Activated naive CD8-positive, alpha-beta T cell treated with anti-CD3 and anti-CD28 coated beads, Interleukin-2, amount 10 ng/mL, durations not matched to agents 7 days and 5 days (primary cell): ENCODE measurements at places on chromosomes 2 and 18. TPM values are rescaled to one million over a fixed set of nuclear protein-coding genes. Genes with fewer than 3 reads are reported as not detected.

MAP4K3 gene
- 12.1 TPM for total RNA-seq

RAX gene
- total RNA-seq: not detected

PDE1A gene
- not detected for total RNA-seq

PDE11A gene
- total RNA-seq: not detected

NPHP1 gene
- total RNA-seq: 0.72 TPM

COL4A4 gene
- not detected for total RNA-seq

DNA sequence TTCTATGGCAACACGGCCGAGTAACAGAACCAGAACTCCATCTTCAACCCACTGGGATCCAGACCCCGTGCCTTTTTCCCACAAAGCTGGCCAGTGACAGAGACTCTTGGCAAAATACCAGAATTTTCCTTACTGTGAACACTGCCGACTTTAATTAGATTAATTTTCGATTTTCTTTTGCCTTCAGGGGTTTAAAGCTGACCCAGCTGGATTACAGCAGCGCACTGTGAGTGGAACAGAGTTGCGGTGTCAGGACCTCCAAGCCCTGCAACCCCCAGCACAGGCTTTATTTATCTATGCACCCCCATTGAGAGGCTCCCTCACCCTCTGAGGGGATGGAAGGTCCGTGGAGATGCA is 36.4 kb downstream of the CTIF start:
- no peaks in the 10 kb centered on the region for H3K4me1 ChIP-seq
- no peak overlapping the region for H3K27ac ChIP-seq
- no peak for DNase-seq
- peaks cover 1% of the 10 kb centered on the region for H3K27me3 ChIP-seq
- H3K36me3 ChIP-seq: no peaks in the 10 kb centered on the region
- no peak overlapping the region for H3K4me3 ChIP-seq

DNA sequence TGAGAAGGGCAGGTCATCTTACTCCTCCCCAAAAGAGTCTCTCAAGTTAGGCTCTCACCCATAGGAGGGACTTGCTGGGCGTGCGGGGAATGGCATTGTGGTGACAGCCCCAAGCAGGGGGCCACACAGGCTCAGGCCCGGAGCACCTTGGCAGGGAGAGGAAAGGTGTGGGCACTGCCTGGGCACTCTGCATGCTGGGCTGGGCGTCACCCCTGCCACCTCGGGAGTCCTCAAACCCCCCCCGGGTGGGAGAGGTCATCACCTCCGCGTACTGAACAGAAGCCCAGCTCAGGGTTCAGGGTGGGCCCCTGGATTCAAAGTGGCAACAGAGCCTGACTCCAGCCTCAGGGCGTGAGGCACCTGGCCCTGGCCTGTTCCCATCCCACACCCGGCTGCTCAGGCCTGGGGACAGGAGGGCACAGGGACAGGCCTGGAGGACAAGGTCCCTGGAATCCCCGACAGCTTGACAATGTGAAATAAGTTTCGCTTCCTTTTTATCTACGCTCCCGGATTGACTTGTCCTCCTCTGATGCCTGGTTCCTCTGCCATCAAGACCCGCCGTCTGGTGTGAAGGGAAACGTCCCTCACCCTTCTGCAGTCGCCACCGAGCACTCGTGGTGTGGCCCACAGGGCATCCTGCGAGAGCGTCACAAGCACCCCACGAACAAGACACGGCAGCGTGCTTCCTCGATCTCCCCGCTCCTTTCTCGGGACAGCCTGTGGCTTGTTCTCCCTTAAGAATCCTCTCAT is 97.8 kb downstream of the HDAC4 start:
- no peaks in the 10 kb centered on the region for H3K27me3 ChIP-seq
- peak overlapping the region; percentile 64 for H3K27ac ChIP-seq
- H3K4me3 ChIP-seq: no peak overlapping the region

GRCh38 chr2:239917125-239917956 is 107.8 kb downstream of the NDUFA10 start:
- no peak for DNase-seq
- no peaks in the 10 kb centered on the region for H3K27me3 ChIP-seq
- no peak overlapping the region for H3K27ac ChIP-seq

DNA sequence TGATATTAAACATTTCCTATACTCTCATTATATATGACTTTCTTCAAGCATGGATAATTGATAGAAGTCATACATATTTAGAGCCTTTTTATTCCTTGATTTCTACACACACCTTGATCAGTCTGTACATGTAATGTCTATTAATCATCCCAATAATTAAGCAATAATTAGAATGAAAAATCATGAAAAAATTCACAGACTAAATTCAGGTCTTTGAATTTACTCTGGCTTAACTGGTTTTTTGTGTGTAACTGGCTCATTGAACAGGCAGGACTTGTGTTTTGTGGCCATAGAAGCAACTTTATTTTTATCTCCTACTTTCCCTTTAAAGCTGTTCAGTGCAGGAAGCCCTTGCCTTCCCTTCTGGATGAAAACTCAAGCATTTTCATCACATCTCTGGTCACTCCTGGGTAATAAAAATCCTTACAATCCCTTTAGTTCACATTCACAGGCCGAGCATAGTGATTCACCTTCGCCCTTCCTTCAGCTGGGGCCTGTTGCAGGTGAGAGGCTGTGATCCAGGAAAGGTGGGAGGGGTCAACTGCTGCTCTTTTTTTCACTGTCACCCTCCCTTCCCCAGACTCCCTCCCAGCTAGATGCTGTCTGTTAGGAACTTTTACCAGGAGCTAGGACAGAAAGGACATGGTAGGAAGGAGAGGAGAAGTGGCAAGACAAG is 58.0 kb upstream of the ITSN2 start:
- H3K27ac ChIP-seq: no peak overlapping the region
- H3K36me3 ChIP-seq: no peaks in the 10 kb centered on the region
- no peaks in the 10 kb centered on the region for H3K4me1 ChIP-seq
- H3K4me3 ChIP-seq: no peak overlapping the region
- no peak for DNase-seq
- H3K27me3 ChIP-seq: no peaks in the 10 kb centered on the region

GRCh38 chr2:196610796-196611195 is 28.7 kb upstream of the CCDC150 start:
- H3K36me3 ChIP-seq: no peaks in the 10 kb centered on the region
- no peak for DNase-seq
- H3K27ac ChIP-seq: no peak overlapping the region
- H3K4me3 ChIP-seq: no peak overlapping the region

GRCh38 chr2:59570818-59571217 is 982.6 kb downstream of the BCL11A start:
- H3K4me3 ChIP-seq: no peak overlapping the region
- no peak overlapping the region for H3K27ac ChIP-seq
- H3K27me3 ChIP-seq: no peaks in the 10 kb centered on the region
- no peak for DNase-seq
- H3K36me3 ChIP-seq: no peaks in the 10 kb centered on the region

DNA sequence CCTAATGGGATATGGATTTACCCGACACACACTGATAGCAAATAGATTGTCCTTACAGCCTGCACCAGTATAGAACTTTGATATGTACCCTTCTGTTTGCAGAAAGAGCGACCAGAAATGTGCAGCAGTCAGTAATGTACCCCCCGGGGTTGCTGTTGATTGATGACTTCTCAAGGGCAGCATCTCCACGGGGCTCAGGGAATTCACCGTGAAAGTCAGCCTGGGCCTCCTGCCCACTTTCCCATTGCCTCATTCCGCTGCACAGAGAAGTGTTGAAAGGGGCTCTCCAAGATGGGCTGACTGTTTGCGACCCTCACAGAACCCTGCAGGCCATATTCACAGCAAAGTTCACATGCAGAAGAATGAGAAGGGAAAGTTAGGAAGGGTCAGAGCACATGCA is 241.3 kb downstream of the PRKCE start:
- H3K4me1 ChIP-seq: peaks cover 36% of the 10 kb centered on the region
- H3K36me3 ChIP-seq: no peaks in the 10 kb centered on the region
- H3K27ac ChIP-seq: no peak overlapping the region
- H3K27me3 ChIP-seq: no peaks in the 10 kb centered on the region
- no peak overlapping the region for H3K4me3 ChIP-seq
